ENCODE measurements at places on chromosomes 1 and 21.
A peak's percentile ranks its signal among the peaks of the same experiment; 100 is the strongest.

- peak; percentile 87 for DNase-seq
Measured at GRCh38 chr1:23790696-23791515, at the start of gene LYPLA2. Gene LYPLA2, plus strand, starts transcription at chr1:23791145. Its CDS starts 1,538 bp downstream, at chr1:23792683.

GRCh38 chr1:100989306-100990077 lies 36.1 kb downstream of the DPH5 start:
- DNase-seq, result peak; percentile 84

DNA sequence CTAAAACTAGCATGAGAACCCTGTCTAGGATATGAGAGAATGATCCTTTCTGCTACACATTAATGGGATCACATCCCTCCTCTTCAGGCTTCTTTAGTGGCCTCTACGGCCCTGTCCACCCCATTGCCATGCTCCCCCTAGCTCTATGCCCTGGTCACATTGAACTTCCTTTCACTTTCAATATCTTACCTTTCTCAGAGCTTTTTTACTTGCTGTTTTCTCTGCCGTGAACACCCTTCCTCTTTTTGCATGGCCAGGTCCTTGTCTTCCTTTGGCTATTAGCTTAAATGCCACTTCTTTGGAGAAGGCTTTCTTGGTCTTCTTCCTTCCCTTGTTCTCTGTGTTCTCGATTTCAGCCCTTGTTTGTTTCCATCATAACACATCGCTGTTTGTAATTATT lies 97.4 kb downstream of the GIPC2 start:
- DNase-seq, result no peak

DNA sequence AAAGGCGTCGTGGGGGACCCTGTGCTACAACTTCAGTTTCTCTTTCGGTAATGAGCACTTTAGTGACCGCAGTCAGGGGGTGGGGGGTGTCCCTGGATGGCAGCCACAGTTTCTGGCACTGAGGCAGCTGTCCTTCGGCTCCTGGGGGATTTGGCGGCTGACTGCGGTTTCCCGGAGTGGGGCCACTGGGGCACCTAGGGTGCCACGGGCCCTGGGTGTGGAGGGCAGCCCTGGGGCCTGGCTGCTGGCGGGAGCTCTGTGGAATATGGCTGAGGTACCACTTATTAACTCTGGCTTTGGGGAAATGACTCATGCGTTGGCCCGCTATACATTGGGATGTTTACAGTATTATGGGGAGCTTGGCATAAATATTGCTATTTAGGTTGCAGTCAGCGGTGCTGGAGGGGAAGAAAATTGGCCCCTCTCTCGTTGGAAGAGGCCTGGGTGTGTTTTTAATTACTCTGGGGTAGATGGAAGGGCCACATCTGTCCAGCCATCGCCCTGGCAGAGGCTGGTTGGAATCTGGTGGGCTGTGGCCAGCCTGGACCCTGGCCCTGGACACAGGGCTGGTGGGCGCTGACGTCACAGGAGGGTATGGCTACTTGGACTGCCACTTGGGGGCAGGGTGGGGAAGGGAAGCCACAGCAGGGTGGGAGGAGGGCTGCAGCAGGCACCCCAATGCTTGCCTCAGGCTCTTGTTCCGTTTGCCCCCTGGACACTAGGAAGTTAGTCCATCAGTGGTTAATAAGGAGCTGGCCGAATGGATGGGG lies 2.0 kb downstream of the EPHB2 start:
- no peak for DNase-seq

Data from AG10803 (cell line).